ENCODE measurements at places on chromosomes 11 and 22.

DNA sequence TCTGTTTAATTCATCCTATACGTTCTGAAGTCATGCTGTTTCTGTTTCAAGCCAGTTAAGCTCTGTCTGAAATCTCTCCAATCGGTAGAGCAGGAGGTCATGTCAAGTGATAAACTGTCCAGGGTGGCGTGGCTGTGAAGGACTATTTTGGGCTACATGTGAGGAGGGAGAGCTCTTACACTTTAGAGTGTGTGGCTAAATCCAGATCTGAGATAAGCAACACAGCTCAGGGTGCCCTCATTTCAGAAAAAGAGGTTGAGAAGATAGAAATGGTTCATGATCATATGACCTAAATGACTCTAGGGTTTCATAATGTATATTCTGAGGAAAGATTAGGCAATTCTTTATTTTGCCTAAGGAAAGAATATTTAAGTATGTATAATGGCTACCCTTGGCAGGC, 8.4 kb downstream of the BLID start:
- no peak for DNase-seq

- DNase-seq, result no peak
These were observed 65.1 kb downstream of the IGLL5 start for GRCh38 chr22:22952531-22953280.

GRCh38 chr22:47230251-47230650, 467.8 kb downstream of the TBC1D22A start:
- DNase-seq, result no peak

GRCh38 chr11:43573233-43573632, 107.3 kb upstream of the HSD17B12 start:
- no peak for DNase-seq

- DNase-seq, result no peak
These were observed 879.3 kb downstream of the DLG2 start for GRCh38 chr11:84747871-84748270.

GRCh38 chr11:123753110-123753509, 1.2 kb downstream of the OR6X1 start:
- no peak for DNase-seq

DNA sequence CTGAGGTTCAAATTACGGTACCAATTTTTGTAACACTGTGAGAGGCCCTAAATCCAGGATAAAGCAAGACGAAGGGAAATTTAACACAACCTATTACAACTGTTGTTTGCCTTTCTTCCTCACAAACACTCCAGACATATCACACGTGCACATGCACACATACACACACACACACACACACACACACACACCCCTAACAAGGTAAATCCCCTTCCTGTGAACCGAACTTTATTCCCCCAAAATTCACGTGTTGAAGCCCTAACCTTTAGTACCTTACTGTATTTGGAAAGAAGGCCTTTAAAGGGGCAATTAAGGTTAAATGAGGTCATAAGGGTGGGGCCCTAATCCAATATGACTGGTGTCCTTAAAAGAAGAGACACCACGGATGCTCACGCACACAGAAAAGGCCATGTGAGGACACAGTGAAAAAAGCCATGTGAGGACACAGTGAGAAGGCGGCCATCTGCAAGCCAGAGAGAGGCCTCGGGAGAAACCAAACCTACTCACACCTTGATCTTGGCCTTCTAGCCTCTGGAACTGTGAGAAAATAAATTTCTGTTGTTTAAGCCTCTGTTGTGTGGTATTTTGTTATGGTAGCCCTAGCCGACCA, 1.8 kb downstream of the SERGEF start:
- no peak for DNase-seq

DNA sequence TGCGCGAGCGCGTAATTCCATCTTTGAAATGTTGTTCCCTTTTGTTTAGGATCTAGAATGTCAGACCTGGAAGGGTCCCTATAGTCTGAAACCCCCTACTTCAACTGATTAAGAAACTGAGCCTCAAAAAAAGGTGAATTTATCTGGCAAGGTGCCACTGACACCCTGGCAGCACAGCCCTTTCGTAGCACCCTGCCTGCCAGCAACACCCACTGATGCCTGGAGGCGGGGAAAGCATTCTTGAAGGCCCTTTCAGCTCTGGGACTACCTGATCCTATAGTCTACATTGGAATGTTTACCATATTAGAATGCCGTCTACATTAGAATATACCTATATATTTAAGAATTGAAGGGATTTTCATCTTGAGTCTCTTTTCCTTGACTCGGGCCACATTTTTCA, 542.3 kb downstream of the BUD13 start:
- no peak for DNase-seq

DNA sequence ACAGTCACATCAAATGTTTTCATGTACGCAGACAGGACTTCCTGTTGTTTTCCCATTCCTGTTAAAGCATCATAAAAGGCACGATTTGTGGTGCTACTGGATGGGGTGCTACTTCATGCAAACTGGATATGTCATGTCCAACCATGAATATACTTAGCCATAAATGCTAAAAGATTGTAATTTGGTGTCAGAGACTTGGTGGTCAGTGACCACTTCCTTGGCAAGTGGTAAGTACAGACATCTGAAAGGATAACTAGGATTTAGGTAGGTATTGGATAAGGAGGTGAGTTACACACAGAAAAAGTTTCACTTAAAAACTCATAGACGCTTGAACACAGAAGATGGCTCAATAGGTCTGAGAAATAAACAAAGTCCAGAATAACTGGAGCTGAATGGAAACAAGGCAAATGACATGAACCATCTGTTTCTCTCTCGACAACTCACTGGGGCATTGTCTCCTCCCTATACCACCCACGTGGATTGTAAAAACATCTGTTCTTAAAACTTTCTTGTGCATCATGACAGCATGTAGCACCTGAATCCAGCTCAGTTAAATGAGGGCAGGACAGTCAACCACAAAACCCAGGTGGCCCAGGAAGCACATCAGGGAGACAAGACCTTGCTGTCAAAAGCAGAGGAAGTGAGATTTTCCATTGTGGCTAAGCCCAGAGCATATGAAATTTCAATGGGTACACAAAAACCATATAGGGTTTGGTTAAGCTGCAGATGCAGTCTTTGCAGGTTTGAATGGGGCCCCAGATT, 22.1 kb upstream of the IGLL5 start:
- no peak for DNase-seq

DNA sequence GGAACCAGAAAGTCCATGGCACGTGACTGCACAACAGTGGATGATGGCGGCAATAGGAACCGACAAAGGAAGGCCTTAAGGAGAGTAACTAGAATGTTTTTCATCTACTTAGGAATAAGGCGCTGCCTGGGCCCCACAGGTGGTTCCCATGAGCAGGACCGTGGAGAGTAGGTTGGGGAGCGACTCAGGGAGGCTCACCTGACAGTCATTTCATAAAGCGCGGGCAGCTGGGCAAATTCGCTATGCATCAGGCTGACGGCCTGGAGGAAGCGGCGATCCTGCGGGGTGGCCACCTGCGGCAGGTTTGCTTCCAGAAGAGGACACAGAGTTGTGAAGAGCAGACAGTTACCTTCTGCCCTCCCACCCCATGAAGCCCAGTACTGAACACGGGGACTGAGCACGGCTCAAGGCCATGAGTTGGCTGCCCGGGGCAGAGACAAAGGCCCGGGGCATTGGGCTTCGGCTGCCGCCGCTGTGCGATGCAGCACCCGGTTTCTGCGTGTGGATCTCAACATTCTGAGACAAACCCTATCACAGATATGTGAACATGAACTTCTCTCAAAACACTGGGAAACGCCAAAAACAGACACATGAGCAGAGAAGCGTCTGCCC, 25.8 kb downstream of the HPS4 start:
- no peak for DNase-seq

- no peak for DNase-seq
These were observed 4.8 kb upstream of the CHRM1 start for GRCh38 chr11:62925745-62926679.

DNA sequence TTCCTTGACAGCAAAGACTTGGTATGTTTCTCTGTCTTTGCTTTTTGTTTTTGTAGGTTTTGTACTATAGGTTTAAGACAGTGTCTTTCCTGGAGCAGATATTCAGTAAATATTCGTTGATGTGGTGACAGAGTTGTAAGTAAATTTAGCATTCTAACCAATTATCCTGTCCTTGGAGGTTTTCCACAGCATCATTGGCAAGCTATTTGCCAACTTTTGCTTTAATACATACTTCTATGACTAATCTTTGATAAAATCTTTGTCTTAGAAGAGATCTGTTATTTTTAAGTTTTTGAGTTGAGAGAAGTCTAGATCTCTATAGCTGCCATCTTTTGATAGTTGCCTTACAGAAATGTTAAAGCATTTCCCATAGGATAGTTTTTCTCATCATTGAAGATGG, 3.8 kb downstream of the USP47 start:
- peak; percentile 36 for DNase-seq

- no peak for DNase-seq
These were observed 192.6 kb upstream of the E2F8 start for GRCh38 chr11:19433367-19433766.

DNA sequence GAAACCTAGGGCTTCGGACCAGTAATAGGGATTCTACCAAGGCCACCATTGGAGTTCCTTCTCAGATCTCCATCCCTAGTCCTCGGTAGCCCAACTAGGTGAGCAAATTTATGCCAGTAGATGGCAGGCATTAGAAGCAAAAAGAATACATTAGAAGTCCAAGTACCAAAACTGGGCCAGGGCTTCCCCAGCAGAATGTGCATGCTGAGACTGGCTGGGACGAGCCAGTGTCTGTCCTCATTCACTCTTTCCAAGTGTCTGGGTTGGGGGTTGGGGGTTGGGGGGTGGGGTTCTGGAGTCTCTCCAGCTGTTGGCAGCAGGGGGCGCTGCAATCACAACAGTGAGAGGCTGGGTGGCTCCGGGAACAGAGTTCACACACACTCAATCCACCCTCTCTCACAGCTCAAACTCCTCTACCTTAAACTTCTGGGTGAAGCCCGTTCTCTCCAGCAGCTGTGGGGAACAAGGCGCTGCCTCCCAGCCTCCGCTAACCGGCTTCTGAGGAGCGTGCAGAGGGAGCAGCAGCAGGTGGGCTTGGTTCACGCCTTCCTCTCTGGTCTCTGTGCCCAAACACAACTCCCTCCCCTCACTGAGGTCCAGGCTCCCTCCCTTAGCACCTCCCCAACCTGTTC, 57.5 kb downstream of the BTG4 start:
- peak; percentile 74 for DNase-seq

DNA sequence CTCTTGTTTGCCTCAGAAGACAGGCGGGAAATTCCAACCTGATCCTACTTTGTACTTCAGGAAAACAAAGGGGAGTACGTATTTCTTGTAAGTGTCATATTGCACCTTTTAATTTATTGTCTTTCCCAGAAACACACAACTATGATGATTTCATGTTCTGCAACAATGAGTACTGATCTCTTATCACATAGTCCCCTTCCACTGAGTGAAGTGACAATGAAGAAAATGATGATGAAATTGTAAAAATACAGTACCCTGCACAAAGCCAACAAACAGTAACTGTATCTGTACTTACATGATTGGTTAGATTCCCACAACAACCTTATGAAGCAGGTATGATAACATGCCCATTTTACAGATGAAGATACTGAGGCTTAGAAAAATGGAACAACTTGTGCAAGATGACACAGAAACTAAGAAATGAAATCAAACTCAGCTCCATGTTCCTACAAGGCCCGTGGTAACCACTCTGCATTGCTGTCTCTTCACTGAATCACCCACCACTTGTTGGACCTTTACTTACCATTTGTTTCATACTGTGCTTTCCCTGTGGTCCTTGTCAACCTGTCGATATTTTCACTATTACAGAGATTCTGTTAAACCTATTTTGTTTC, 37.5 kb downstream of the SLC1A2 start:
- no peak for DNase-seq

DNA sequence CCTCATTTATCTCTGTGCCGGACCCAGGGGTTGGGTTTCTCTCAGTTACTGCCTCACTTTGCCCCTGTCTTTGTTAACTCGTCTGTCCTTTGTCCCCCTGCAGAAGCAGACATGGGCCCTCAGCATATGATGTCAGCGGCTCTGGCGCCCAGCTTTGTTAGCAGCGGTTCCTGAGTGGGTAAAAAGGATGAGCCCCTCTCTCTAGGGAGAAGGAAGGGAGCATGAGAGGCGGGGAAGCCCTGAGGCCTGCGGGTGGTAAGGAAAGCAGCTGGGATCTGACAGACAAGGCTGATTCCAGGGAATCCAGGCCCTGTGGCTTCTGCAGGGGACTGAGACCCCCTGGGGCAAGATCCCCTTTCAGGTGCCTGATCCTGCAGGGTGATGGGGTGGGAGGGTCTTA, 51.7 kb downstream of the MCM5 start:
- DNase-seq, result no peak

DNA sequence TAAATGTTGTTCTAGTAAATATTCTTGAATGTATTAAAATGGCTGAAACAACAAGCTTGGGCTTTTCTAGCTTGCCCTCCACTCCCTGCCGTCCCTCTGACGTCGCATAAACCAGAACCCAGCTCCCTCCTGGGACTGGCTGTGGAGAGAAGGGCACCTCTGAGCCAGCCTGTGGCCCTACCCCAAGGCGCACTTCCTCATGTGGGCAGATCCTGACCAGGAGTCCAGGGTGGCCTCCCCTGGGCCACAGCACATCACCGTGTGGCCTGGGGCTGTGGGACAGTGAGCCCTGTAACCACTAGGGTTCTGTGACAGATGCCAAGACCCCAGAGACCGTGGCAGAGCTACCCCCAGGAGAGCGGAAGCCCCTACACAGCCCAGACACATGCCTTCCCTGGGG, 10.2 kb upstream of the ADORA2A start:
- DNase-seq, result no peak

GRCh38 chr22:30332551-30332950, 5.8 kb upstream of the TBC1D10A start:
- DNase-seq, result no peak

- no peak for DNase-seq
These were observed 33.9 kb upstream of the FAT3 start for GRCh38 chr11:92190535-92191206.

DNA sequence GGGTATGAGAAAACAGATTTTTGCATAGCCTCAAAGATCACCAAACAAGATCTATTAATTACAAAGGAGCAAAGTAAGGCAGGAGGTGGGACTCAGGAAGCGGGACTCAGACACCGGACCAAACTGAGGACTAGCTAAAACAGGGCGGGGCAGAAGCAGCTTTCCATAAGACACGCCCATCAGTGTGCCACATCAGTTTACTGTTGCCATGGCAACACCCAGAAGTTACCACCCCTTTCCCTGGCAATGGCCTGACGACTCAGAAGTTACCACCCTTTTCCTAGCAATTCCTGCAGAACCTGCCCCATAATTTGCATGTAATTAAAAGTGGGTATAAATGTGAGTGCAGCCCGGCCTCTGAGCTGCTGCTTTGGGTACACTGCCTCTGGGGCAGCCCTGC, 173.9 kb downstream of the SHANK2 start:
- no peak for DNase-seq

- peak; percentile 63 for DNase-seq
These were observed 198.7 kb upstream of the MTMR2 start for GRCh38 chr11:96122601-96123074.

DNA sequence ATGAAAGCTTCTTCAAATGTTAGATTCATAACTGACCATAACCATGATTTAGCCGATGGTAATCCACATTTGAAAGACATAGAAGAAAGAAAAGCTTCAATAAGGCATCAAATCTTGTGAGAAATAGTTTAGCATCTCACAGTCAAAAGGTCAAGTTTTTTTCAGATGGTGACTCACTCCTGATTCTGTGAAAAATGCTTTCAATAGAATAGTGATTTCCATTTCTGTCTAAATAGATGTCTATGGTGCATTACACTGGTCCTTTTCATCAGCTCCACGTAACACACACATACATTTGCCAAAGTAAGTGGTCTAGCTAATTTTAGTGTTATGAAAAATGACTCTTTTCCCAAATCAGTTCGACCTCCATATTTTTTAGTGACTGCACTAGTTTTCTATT, 139.2 kb downstream of the LRRC4C start:
- DNase-seq, result peak; percentile 46

All from fibroblast of skin of right quadriceps (primary cell).